ENCODE measurements at places on chromosomes 4 and X. TPM values are rescaled to one million over a fixed set of nuclear protein-coding genes. Genes with fewer than 3 reads are reported as not detected.

GPC4 gene
- 41.9 TPM for total RNA-seq

LDB2 gene
- 113 TPM for total RNA-seq

MEPE gene
- not detected for total RNA-seq

MSANTD1 gene
- 1.9 TPM for total RNA-seq

NPNT gene
- 217 TPM for total RNA-seq

DNA sequence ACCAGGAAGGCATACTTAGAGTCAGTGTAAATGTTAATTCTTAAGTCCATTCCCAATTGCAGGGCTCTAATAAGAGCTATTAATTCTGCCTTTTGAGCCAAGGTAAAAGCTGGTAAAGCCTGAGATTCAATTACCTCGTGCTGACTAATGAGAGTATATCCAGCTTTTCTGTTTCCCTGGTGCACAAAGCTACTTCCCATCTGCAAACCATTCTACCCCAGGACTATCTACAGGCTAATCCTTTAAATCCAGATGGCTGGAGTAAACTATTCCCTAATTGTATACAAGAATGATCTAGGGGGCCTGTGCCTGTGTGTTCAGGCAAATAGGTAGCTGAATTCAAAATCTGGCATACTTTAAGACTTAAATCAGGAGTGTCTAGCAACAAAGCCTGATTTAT lies 365.0 kb downstream of the GPM6A start:
- DNase-seq, result no peak

DNA sequence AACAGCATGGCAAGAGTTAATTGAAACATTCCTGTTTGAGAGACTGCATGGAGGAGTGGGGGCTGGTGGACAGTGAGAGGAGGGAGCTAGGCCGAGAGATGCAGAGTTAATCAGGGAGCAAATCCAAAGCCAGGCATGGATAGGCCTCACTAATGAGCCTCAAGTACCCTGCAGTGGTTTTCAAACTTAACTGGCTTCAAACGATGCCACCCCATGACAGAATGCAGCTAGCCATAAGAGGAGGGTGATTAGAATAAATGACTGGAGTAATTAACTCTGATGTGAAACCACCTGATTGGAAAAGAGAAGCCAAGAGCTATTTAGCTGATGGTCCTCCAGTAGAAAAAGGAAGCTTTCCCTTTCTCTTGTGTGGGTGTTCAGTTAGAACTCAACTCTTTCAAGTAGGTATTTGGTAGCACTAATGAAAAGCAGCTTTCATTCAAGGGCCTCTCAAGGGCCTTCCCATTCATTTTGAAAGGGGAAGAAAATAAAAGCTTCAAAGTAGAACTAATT lies 215.4 kb upstream of the MAB21L2 start:
- no peak for DNase-seq

GRCh38 chr4:94419956-94420355 lies 31.8 kb upstream of the PDLIM5 start:
- DNase-seq, result no peak

GRCh38 chrX:8455557-8455956 lies 9.1 kb upstream of the VCX3B start:
- DNase-seq, result no peak

- no peak for DNase-seq
Measured at GRCh38 chr4:150720973-150721518, 139.1 kb downstream of the MAB21L2 start.

- DNase-seq, result no peak
Measured at GRCh38 chrX:49155243-49155899, 7.2 kb upstream of the MAGIX start.

All from lower lobe of right lung (tissue), 2 donors.